ENCODE measurements at places on chromosomes 3 and 15.
A peak's percentile ranks its signal among the peaks of the same experiment; 100 is the strongest.

DNA sequence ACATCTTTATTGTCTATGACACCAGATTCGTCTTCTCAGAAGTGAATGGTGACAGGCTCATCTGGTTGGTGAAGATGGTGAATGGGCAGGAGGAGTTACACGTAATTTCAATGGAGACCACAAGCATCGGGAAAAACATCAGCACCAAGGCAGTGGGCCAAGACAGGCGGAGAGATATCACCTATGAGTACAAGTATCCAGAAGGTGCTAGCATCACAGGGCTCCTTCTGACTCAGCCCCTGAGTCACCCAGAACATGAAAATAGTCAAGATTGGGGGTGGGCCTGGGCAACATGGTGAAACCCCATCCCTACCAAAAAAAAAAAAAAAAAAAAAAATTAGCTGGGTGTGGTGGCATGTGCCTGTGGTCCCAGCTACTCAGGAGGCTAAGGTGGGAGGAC lies 32.6 kb downstream of the TGM4 start:
- H3K27ac ChIP-seq = no peak overlapping the region
- no peak for DNase-seq
- H3K4me3 ChIP-seq = no peak overlapping the region
- no peaks in the 10 kb centered on the region for H3K36me3 ChIP-seq
- no peaks in the 10 kb centered on the region for H3K27me3 ChIP-seq

DNA sequence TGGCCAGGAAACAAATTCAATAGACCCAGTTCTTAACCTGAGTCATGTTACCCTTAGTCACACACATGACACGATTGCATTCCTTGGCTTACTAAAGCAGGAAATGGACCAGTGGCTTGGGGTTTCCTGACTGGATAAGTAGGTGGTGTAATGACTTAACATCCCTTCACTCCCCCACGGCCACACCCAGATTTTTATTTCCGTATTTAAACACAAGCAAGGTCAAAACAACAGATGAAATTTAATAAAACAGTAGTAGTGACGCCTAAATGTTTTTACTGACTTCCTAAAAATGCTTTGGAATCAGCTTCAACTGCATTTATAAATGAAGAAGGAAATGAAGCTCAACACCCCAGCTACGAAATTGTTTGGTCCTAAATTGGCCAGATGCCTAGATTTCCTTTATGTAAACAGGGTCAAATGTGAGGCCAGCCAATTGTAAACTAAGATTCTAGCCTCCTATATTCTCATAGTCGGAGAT lies 324.3 kb downstream of the CHST2 start:
- no peaks in the 10 kb centered on the region for H3K36me3 ChIP-seq
- no peak overlapping the region for H3K4me3 ChIP-seq
- no peaks in the 10 kb centered on the region for H3K27me3 ChIP-seq
- peaks cover 21% of the 10 kb centered on the region for H3K4me1 ChIP-seq
- DNase-seq = no peak

DNA sequence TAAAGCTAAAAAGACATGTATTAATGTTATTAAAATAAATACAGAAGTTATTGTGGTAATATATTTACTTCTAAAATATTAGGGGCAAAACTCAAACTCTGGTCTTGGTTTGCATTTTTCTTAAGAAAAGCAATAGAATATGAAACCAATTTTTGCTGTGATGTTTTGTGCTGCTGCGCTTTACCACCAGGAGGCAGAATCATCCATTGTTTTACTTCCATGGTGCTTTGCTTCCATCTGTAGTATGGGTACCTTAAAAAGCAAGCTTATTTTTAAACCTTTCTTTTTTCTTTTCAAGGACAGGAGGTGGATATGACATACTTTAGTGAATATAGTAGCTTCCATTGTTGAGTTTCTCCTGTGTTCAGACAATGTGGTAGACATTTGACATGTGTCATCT lies 46.6 kb upstream of the MRPL3 start:
- no peak for DNase-seq
- no peak overlapping the region for H3K27ac ChIP-seq
- H3K36me3 ChIP-seq = no peaks in the 10 kb centered on the region

DNA sequence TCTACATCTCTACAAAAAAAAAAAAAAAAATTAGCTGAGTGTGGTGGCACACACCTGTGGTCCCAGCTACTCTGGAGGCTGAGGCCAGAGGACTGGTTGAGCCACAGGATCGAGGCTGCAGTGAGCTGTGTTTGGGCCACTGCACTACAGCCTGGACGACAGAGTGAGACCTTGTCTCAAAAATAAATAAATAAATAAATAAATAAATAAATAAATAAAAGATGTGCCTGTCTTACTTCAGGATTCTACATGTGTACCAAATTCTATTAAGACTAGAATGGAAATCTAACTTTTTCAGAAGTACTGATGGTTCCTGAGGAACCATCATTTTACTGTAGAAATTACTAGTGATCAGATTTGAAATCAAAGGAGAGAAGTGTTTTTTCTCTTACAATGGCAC lies 51.9 kb downstream of the TTBK2 start:
- H3K36me3 ChIP-seq = no peaks in the 10 kb centered on the region
- peaks cover 6% of the 10 kb centered on the region for H3K4me1 ChIP-seq

GRCh38 chr3:28345690-28346089 lies 2.8 kb upstream of the ZCWPW2 start:
- peaks cover 77% of the 10 kb centered on the region for H3K4me1 ChIP-seq
- no peak overlapping the region for H3K4me3 ChIP-seq
- no peak for DNase-seq
- H3K36me3 ChIP-seq = no peaks in the 10 kb centered on the region
- no peaks in the 10 kb centered on the region for H3K27me3 ChIP-seq
- H3K27ac ChIP-seq = no peak overlapping the region

DNA sequence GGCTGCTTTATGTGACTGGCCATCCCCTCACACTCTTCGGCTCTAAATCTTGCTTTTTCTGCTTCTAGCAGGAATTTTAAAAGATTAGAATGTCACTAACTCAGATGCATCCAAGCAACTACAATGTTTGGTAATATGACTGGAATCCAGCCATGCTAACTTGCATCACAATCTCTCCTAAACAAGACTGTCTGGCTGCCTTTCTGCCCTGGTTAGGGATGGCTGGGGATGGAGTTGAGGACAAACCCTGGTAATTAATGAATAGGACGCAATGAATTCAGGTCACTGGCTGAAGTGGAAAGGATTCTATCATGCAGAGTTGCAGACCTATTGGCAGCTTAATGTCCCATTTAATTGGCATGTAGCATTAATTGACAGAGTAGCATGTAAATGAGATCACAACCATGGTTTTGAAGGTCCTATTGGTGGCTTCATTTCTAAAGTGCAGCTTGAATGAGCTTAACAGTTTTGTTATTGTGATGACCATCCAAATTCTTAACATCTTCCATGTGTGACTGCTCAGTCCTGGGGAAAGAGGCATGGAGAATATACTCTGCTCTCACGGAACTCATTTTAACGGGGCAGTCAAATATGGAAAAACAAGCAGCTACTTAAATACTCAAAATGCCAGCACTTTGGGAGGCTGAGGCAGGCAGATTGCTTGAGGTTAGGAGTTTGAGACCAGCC lies 21.7 kb downstream of the NMNAT3 start:
- no peak overlapping the region for H3K27ac ChIP-seq
- DNase-seq = no peak
- H3K36me3 ChIP-seq = no peaks in the 10 kb centered on the region
- H3K4me3 ChIP-seq = no peak overlapping the region
- peaks cover 14% of the 10 kb centered on the region for H3K4me1 ChIP-seq

- H3K27ac ChIP-seq = no peak overlapping the region
- H3K4me1 ChIP-seq = no peaks in the 10 kb centered on the region
- no peaks in the 10 kb centered on the region for H3K27me3 ChIP-seq
- H3K36me3 ChIP-seq = no peaks in the 10 kb centered on the region
- H3K4me3 ChIP-seq = no peak overlapping the region
- no peak for DNase-seq
These were observed 209.7 kb downstream of the WDR72 start for GRCh38 chr15:53549697-53550305.

DNA sequence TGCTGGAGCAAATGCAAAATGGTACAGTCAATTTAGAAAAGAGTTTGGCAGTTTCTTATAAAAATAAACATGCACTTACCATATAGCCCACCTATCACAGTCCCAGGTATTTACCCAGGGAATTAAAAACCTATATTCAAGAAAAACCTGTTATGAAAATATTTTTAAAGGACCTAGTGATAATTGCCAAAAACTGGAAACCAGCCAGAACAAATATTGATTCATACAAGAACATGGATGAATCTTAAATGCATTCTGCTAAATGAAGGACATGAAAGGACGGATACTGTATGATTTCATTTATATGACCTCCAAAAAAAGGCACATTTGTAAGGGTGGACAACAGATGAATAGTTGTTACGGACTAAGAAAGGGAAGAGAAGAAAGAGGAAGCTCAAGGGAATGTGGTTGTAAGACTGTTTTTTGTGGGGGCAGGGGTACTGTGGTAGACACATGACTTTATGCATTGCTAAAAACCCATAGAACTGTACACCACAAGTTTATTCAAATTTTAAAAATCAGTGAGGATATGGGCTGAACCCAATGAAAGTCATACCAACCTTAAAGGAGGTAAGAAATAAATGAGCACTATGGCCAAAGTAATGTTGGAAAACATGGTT lies 61.0 kb downstream of the ZBBX start:
- no peaks in the 10 kb centered on the region for H3K4me1 ChIP-seq
- no peaks in the 10 kb centered on the region for H3K27me3 ChIP-seq
- H3K36me3 ChIP-seq = no peaks in the 10 kb centered on the region
- H3K27ac ChIP-seq = no peak overlapping the region
- no peak for DNase-seq

- no peaks in the 10 kb centered on the region for H3K4me1 ChIP-seq
- H3K36me3 ChIP-seq = no peaks in the 10 kb centered on the region
- H3K27me3 ChIP-seq = no peaks in the 10 kb centered on the region
- DNase-seq = no peak
- H3K27ac ChIP-seq = no peak overlapping the region
These were observed 103.6 kb downstream of the OTOL1 start for GRCh38 chr3:161600173-161600572.

DNA sequence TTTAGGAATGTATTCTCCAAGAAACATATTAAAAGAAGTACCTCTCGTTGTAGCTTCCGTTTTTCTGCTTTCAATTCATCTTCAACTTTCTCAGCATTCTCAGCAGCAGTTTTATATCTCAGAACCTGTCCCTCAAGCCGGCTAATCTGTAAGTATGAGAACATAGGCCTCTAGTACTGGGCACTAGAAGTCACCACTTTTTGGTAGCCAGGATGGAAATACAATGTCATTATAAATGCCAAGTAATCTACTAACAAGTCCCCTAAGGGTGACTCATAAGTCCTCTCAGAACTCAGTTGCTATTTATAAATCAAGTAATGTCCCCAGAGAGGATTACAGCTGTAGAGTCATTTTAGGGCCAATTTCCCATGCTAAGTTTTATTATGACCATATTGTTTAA lies 61.1 kb downstream of the MLH1 start:
- peaks cover 12% of the 10 kb centered on the region for H3K36me3 ChIP-seq
- peaks cover 11% of the 10 kb centered on the region for H3K4me1 ChIP-seq
- H3K27me3 ChIP-seq = no peaks in the 10 kb centered on the region
- H3K4me3 ChIP-seq = no peak overlapping the region

DNA sequence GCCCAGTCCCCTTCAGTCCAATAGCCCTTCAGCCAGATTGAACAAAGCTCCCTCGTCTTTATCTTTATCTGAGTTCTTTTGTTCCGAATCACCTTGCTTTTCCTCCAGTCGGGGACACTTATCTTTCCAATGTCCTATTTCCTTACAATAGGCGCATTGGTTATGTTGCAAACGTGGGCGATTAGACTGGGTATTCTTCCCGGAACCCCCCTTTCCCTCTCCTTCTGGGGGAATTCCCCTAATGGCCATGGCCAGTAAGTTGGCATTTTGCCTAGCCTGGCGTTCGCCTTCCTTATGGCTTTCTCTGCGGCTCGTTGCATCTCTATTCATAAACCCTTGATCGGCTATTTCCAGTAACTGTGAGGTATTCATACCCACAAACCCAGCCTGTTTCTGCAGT lies 82.2 kb upstream of the VEPH1 start:
- H3K36me3 ChIP-seq = no peaks in the 10 kb centered on the region
- H3K27ac ChIP-seq = no peak overlapping the region
- H3K4me3 ChIP-seq = no peak overlapping the region

DNA sequence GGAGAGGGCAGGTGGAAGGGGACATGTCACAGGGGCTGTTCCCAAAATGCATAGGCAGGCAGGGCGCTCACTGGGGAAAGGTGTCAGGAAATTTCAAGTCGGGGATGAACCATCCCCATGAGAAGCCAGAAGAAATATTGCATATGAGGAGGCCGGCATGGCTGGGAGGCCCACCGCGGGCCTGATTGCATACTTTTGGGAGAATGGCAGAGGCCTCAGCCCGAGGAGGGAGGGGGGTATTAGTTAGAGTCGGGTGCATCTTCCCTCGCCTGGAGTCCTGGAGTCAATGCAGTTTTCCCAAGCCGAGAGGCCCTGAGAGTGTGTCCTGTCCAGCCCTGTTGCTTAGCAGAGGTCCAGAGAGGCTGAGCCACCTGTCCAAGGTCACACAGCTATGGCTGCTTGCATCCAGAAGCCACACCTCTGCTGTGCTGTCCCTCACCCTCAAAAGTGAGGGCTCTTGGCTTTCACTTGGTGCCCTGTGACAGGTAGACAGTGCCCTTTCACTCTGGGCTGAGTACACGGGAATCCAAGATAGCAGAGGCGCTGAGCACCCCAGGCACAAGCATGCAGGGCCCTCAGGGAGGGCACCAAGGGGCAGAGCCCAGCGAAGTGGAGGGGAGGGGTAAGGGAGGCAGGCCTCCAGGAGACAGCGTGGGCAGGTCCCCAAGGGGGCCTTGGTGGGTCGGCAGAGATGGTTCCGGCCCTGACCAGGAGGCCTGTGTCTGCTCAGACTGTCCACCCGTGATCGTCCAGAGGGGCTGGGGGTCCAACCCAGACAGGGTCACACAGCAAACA lies 48.5 kb downstream of the GRIP2 start:
- no peak overlapping the region for H3K4me3 ChIP-seq
- DNase-seq = no peak
- H3K27ac ChIP-seq = no peak overlapping the region
- no peaks in the 10 kb centered on the region for H3K27me3 ChIP-seq
- H3K36me3 ChIP-seq = peaks cover 31% of the 10 kb centered on the region

DNA sequence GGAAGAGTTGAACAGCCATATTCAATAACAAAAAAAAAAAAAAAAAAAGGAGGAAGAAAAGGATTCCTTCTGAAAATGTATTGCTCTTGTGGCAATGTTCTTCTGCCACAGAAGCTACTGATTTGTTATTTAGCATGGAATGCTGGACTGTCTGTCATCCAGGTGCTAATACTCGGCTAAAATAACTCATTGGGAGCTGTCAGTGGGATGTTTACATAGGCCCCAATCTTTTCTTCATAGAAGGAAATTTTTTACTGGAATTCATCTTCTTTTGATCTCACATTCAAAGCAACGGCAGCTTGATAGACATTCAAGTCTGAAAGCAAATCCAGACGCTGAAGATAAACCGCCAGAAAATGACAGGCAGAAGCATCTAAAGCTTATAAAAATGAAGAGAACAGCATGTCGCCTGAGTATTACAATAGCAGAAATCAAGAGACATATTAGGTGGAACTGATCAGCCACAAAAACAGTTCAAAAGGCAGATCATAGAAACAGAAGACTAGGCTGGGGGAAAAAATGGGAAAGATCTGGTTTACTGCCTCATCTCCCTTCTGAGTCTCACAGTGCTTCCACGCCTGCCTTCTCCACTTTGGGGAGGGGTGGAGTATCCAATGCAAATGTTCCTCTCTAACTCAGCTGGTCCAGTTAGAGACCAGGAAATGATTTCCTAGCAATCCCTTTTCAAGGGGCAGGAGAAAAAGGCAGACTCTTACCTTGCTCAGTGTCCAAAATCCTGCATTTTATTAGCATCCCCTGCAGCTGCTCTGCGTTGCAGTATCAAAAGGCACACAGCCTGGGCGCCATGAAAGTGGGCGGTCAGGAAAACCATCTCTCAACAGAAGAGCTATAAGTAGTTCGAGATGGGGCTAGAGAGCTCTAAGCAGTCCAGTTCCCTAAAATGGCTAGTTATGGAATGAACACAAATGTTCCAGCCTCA lies 451.9 kb downstream of the FOXP1 start:
- no peak overlapping the region for H3K4me3 ChIP-seq
- no peaks in the 10 kb centered on the region for H3K27me3 ChIP-seq
- peak overlapping the region; percentile 76 for H3K27ac ChIP-seq
- DNase-seq = no peak
- H3K4me1 ChIP-seq = peaks cover 83% of the 10 kb centered on the region
